ENCODE measurements at places on chromosomes 1 and 21. TPM values are rescaled to one million over a fixed set of nuclear protein-coding genes. Genes with fewer than 3 reads are reported as not detected.

DNA sequence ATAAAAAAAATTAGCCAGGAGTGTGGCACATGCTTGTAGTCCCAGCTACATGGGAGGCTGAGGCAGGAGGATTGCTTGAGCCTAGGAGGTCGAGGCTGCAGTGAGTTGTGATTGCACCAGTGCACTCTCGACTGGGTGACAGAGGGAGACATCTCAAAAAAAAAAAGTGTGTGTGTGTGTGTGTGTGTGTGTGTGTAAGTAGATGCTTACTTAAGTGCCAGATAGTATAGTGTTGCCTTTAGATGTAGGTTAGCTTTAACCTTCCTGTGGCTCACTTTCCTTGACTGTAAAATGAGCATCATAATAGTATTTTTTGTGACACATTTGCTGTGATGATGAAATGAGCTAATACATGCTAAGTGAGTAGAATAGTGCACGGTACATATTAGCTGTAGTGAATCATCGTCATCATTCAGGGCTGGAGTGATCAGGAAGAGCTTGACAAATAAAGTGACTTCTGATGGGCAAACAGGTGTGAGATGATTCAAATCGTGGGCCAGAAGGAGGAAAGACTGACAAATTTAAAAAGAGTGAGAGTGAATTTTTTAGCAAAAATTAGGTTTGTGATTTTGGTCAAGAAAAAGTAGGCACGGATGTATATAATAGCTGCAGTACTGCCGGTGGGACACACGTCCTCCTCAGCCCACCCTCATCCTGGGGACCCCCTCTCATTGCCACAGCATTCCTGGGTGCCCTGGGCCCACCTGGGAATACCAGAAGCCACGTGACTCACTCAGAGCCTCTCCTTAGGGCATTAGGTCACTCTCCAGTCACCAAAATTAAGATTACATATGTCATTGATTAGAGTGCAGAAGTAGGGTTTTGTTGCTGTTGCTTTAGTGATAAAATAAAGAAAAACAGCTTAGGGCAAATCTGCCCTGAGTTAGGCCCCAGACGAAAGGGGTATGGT is 33.9 kb downstream of the EIF2D start:
- H3K27me3 ChIP-seq: peaks cover 8% of the 10 kb centered on the region
- H3K4me3 ChIP-seq: no peak overlapping the region
- no peak overlapping the region for H3K27ac ChIP-seq
- no peaks in the 10 kb centered on the region for H3K36me3 ChIP-seq

FCRL1 gene
- total RNA-seq: not detected

GALNT2 gene
- 83.2 TPM for total RNA-seq

DNA sequence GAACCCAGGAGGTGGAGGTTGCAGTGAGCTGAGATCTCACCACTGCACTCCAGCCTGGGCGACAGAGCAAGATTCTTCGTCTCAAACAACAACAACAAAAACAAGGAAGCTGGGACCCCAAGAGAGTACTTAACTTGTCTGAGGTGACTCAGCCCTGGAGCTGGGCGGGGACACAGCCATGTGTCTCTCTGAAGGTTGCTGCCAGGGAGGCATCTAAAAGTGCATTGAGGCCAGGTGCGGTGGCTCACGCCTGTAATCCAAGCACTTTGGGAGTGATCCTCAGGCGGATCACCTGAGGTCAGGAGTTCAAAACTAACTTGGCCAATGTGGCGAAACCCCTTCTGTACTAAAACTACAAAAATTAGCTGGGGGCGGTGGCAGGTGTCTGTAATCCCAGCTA is 7.7 kb downstream of the IFI6 start:
- no peak overlapping the region for H3K4me3 ChIP-seq
- H3K4me1 ChIP-seq: peaks cover 3% of the 10 kb centered on the region
- DNase-seq: peak; percentile 86
- no peak overlapping the region for H3K27ac ChIP-seq

DNA sequence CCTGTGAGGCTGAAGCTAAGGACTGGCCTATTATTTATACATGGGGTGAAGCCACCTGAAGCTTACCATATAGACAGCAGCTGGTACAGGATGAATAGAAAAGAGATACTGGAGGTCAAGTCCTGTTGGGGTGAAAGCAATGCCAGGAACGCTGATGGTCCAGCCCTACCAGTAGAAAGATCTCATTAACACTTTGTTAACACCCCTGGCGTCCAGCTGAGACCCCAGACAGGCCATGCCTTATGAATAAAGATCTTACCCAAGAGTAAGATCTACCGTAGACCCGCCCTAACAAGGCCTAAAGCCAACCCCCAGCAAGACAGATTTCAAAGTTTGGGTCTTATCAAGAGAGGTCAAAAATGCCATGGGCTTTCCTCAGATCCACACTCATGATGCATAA is 34.7 kb downstream of the ST3GAL3 start:
- DNase-seq: no peak
- no peak overlapping the region for H3K27ac ChIP-seq
- H3K36me3 ChIP-seq: peaks cover 7% of the 10 kb centered on the region
- H3K27me3 ChIP-seq: no peaks in the 10 kb centered on the region
- no peak overlapping the region for H3K4me3 ChIP-seq

SSU72 gene
- 73.1 TPM for total RNA-seq

CCDC24 gene
- total RNA-seq: 2.9 TPM

Data from osteoblast (primary cell).